ENCODE measurements at places on chromosomes 12 and 14.

- no peak for DNase-seq
These were observed 66.4 kb downstream of the DCAF5 start for GRCh38 chr14:69086537-69086936.

DNA sequence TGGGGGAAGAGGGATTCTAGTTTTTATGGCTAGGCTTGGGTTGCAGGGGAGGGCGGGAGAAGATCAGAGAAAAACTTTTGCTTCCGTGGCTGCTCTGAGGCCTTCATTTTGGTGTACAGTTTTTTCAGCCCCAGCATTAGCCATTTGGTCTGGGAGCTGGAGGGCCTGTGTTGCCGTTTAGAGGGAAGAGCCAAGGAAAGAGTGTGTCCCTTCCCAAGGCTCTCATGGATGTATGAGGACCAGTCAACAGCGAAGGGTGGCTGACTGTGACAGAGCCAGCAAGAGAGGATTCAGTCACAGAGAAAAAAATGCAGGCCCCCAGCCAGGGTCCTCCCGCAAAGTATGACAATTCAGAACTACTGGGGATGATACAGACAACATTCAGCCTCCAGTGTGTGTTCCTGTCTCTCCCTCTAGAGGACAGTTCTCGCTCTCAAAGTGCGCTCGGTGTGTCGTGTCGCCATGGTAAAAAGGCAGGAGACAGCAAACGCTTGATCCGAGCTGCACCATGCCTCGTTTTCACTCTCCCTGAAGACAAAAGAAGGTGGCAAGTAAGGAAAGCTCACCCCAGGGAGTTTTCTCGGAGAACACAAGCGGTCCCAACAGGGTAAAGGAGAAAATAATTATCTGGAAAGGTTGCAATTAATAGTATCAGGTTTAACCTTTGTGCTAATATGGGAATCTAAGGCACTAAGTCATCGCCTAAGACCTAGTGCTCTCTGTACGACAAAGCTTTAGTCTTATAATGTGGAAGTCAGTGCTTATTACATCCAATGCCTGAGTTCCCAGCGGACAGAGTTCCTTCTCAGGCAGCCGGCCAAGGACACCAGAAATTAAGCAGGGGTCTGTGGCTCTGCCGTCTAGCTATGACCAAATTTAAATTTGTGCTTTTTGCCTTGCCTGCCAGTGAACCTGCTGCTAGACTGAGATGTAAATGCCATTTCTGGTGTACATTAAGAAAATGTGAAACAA is 157.3 kb upstream of the PLXNC1 start:
- DNase-seq, result peak; percentile 29

DNA sequence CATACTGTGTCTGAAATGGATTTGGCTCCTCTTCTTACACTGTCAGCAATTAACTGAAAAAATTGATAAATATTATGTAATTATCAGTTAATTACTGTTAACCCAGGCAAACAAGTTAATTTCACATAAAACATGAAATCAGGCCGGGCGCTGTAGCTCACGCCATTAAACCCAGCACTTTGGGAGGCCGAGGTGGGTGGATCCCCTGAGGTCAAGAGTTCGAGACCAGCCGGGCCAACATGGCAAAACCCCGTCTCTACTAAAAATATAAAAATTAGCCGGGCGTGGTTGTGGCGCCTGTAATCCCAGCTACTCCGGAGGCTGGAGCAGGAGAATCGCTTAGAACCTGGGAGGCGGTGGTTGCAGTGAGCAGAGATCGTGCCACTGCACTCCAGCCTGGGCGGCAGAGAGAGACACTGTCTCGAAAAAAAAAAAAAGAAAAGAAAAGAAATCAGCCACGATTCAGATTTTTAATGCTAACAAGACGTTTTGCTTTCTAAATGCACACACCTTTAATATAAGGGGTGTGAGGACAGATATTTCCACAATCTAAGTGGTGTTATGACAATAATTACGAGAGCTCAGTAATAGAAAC is 473 bp upstream of the TMEM19 start:
- DNase-seq, result no peak

DNA sequence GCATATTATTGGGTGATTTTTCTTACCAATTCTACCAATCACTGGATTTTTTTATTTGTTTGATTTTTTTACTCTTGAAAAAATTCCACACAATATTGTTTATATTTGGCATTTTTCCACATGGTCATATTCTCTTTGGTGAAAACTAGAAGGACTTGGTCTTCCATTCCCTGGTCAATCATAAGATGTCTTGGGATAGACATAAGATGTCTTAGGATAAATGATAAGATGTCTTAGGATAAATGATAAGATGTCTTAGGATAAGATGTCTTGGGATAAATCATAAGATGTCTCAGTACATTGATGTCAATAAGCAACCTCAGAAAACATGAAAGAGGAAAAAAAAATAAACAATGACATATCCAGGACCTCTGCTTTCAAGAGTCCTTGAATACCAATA is 309.1 kb downstream of the LRFN5 start:
- no peak for DNase-seq

DNA sequence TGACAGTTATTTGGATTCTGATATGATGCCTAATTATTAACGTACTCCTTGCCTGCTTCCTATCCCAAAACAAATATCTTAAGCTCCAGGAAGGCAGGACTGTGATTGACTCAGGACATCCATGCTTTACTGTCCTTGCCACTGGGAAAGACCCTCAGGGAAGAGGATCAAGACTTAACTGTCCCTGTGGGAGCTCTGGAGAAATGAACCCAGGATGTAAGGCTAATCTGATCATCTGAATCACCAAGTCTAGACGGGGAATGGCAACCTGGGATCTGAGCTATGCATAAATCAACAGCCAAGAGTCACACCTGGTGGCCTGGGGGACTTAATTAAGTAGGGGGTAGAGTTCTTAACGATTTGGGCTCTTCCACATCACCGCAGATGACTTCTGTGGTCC is 153.2 kb upstream of the BCL2L14 start:
- DNase-seq, result no peak

GRCh38 chr14:92884410-92884809 is 38.5 kb upstream of the CHGA start:
- DNase-seq, result no peak

Data from stromal cell of bone marrow (primary cell).